ENCODE measurements at places on chromosomes 12 and 14. TPM values are rescaled to one million over a fixed set of nuclear protein-coding genes. Genes with fewer than 3 reads are reported as not detected.

TAS2R13 gene
- 1.3 TPM for total RNA-seq

ADAMTS20 gene
- total RNA-seq, result not detected

PROX2 gene
- total RNA-seq, result not detected

DHRS2 gene
- total RNA-seq, result 0.61 TPM

- H3K4me1 ChIP-seq, result peaks cover 13% of the 10 kb centered on the region
- H3K4me3 ChIP-seq, result peak overlapping the region; percentile 47
- H3K27me3 ChIP-seq, result peaks cover 37% of the 10 kb centered on the region
- no peaks in the 10 kb centered on the region for H3K36me3 ChIP-seq
- no peak overlapping the region for H3K27ac ChIP-seq
Measured at GRCh38 chr14:59918824-59919569, 947 bp upstream of the LRRC9 start.

- H3K27me3 ChIP-seq, result no peaks in the 10 kb centered on the region
- DNase-seq, result no peak
- no peak overlapping the region for H3K4me3 ChIP-seq
- H3K4me1 ChIP-seq, result peaks cover 2% of the 10 kb centered on the region
- H3K27ac ChIP-seq, result no peak overlapping the region
- H3K36me3 ChIP-seq, result no peaks in the 10 kb centered on the region
Measured at GRCh38 chr12:116416166-116416565, 138.7 kb upstream of the MED13L start.

DNA sequence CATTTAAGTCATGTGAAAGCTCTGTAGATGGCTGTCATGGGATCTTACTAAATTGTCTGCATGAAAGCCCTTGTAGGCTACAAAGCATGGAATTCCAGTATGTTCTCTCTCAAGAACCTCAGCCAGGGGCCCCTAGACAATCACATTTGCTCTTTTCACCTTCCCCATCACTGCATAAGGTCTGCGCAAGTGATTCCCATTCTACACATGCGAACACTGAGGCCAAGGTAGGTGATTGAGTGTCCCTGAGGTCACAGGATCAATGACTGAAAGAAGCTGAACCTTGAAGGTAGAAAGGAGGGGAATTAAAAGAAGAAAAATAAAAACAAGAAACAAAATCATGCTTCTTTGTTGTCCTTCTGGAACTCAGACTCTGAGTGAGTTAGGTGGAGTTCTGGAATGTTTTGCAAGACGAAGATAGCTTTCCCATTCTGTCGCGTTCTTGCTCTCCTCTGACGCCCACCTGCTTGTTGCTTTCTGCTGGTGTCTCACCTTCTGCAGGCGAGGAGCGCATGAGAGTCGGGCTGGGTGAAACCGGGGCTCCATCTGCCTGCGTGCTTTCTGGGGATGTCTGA lies 79.9 kb downstream of the SPRING1 start:
- peak overlapping the region; percentile 27 for H3K4me3 ChIP-seq
- H3K27me3 ChIP-seq, result no peaks in the 10 kb centered on the region
- DNase-seq, result no peak
- H3K36me3 ChIP-seq, result no peaks in the 10 kb centered on the region
- H3K4me1 ChIP-seq, result peaks cover 28% of the 10 kb centered on the region

GRCh38 chr14:59213368-59214315 lies 25.2 kb downstream of the DAAM1 start:
- DNase-seq, result no peak
- no peaks in the 10 kb centered on the region for H3K36me3 ChIP-seq
- no peak overlapping the region for H3K27ac ChIP-seq
- peaks cover 23% of the 10 kb centered on the region for H3K4me1 ChIP-seq

- peaks cover 53% of the 10 kb centered on the region for H3K4me1 ChIP-seq
- DNase-seq, result no peak
- H3K27me3 ChIP-seq, result no peaks in the 10 kb centered on the region
- H3K4me3 ChIP-seq, result no peak overlapping the region
Measured at GRCh38 chr12:68451261-68452077, 119.3 kb upstream of the MDM1 start.

GRCh38 chr12:62799766-62800406 lies 135.1 kb downstream of the PPM1H start:
- H3K27ac ChIP-seq, result no peak overlapping the region
- H3K36me3 ChIP-seq, result no peaks in the 10 kb centered on the region
- H3K4me1 ChIP-seq, result no peaks in the 10 kb centered on the region
- no peaks in the 10 kb centered on the region for H3K27me3 ChIP-seq

DNA sequence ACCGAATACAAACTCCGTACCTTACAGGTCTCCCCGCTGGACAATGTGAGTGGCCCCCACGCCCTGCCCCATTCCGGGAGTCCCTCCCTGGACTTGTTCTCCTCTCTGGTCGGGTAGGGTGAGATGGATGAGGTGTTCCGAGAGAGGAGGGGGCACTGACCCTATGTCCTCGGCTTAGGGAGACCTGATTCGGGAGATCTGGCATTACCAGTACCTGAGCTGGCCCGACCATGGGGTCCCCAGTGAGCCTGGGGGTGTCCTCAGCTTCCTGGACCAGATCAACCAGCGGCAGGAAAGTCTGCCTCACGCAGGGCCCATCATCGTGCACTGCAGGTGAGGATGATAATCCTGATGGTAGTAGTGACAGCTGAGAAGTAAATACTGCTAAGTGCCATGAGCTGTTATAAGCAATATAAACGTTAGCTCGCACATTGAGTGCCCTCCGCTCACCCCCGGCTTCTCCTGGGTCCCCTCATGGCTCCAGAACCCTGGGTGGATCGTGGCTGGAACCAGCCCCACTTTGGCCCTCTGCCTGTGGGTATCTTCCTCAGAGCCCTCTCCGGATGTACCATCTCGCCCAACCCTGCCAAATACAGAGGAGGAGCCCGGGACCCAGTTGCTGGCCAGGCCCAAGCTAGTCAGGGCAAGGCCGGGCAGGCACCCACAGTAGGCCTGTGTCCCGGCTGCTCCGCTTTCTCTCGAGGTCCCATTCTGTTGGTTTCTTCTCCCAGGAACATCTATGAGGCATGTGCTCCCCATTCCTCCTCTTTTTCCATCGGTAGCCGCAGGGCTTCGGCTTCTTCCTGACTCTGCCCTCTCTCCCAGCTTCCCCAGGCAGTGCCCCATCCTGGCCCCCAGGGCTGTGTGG lies 6.8 kb downstream of the PTPN6 start:
- peak overlapping the region; percentile 71 for H3K27ac ChIP-seq
- H3K4me3 ChIP-seq, result no peak overlapping the region

DNA sequence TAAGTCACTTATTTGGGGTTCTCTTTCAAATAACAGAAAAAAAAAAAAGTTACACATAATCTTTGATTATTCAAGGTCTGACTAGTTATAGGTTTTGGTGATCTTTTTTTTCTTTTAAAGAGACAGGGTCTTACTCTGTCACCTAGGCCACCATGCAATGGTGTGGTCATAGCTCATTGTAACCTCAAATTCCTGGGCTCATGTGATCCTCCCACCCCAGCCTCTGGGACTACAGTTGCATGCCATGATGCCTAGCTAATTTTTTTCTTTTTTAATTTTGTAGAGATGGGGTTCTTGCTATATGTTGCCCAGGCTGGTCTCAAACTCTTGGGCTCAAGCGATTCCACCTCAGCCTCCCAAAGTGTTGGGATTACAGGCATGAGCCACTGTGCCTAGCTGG lies 56.5 kb upstream of the CFL2 start:
- DNase-seq, result no peak
- H3K27ac ChIP-seq, result no peak overlapping the region
- H3K4me3 ChIP-seq, result no peak overlapping the region
- no peaks in the 10 kb centered on the region for H3K4me1 ChIP-seq

- no peaks in the 10 kb centered on the region for H3K4me1 ChIP-seq
- H3K4me3 ChIP-seq, result no peak overlapping the region
- DNase-seq, result no peak
Measured at GRCh38 chr12:116969615-116970585, 59.1 kb downstream of the FBXW8 start.

DNA sequence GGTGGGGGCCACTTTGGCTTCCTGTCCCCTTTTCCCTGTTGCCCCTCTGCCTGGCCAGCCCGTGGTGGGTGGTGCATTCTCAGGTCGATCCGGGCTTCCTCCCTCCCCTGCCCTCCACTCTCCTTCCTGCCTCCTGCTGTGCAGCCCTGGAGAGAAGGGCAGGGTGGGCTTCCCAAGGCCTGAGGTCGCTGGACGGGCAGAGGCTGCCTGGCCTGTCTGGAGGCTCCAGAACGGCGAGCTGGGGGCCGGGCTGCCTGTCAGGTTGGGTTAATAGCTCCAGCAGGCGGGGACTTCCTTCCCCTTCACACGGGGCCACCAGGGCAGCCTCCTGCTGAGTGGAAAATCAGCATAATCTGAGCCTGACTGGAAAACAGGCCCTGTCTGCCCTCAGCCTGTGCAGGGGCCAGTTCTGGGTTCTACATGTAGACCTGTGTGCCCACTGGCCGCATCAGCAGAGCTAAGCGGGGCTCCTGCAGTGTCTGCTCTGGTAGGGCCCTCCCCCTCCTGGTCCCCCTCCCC lies 11.3 kb downstream of the KIF26A start:
- no peaks in the 10 kb centered on the region for H3K36me3 ChIP-seq
- DNase-seq, result no peak
- H3K27me3 ChIP-seq, result no peaks in the 10 kb centered on the region
- H3K27ac ChIP-seq, result no peak overlapping the region

- H3K27me3 ChIP-seq, result no peaks in the 10 kb centered on the region
- peaks cover 21% of the 10 kb centered on the region for H3K4me1 ChIP-seq
- peak overlapping the region; percentile 82 for H3K27ac ChIP-seq
Measured at GRCh38 chr12:107760207-107760808, 629 bp downstream of the PRDM4 start.

GRCh38 chr12:7642876-7643309 lies 22.8 kb downstream of the APOBEC1 start:
- no peak for DNase-seq
- no peaks in the 10 kb centered on the region for H3K27me3 ChIP-seq
- H3K36me3 ChIP-seq, result no peaks in the 10 kb centered on the region

GRCh38 chr12:24688601-24689000 lies 260.3 kb downstream of the BCAT1 start:
- no peaks in the 10 kb centered on the region for H3K27me3 ChIP-seq
- H3K36me3 ChIP-seq, result no peaks in the 10 kb centered on the region
- no peak overlapping the region for H3K27ac ChIP-seq

DNA sequence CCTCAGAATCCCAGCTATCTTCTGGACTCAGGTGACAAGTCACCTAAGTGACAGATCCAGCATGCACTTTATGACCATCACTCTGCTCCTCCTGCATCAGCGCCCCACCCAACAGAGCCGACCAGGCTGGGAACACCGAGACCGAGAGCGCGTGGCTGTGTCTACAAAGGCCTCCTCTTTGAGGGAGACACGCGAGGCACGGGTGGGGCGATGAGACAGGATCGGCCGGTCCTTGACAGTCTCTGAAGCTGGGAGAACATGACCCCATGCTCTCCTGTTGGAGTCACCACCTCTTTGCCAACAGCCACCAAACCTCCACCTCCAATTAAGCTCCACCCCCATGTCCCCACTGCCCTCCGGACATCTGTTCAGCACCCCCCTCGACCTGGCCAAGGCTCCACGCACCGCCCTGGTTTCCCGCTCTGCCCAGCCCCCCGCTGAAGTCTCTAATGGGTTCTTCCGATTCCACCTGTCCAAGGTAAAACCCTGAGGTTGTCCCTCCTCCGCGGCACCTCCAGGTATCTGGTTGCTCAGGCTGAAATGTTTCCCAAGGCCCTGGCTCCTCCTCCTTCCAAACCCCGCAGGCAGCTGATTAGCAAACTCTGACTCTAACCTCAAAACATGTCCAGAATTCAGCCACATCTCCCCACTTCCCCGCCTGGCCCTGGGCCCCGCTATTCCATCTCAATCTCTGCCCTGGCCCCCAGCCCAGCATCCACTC lies 31.5 kb downstream of the HSP90AA1 start:
- H3K4me3 ChIP-seq, result no peak overlapping the region
- H3K36me3 ChIP-seq, result peaks cover 28% of the 10 kb centered on the region
- H3K27me3 ChIP-seq, result no peaks in the 10 kb centered on the region
- no peak overlapping the region for H3K27ac ChIP-seq
- H3K4me1 ChIP-seq, result no peaks in the 10 kb centered on the region

- no peak for DNase-seq
- no peak overlapping the region for H3K4me3 ChIP-seq
- H3K4me1 ChIP-seq, result no peaks in the 10 kb centered on the region
- H3K36me3 ChIP-seq, result no peaks in the 10 kb centered on the region
- peaks cover 4% of the 10 kb centered on the region for H3K27me3 ChIP-seq
- no peak overlapping the region for H3K27ac ChIP-seq
Measured at GRCh38 chr14:106003351-106003750, 477.0 kb downstream of the TMEM121 start.

- no peak overlapping the region for H3K27ac ChIP-seq
- peaks cover 10% of the 10 kb centered on the region for H3K4me1 ChIP-seq
- H3K4me3 ChIP-seq, result no peak overlapping the region
- H3K27me3 ChIP-seq, result peaks cover 6% of the 10 kb centered on the region
- H3K36me3 ChIP-seq, result no peaks in the 10 kb centered on the region
Measured at GRCh38 chr14:34078117-34078743, 127.4 kb upstream of the EGLN3 start.

GRCh38 chr14:58697930-58698642 lies 60.3 kb downstream of the DACT1 start:
- no peak overlapping the region for H3K27ac ChIP-seq
- peaks cover 5% of the 10 kb centered on the region for H3K4me1 ChIP-seq
- H3K4me3 ChIP-seq, result no peak overlapping the region
